ENCODE measurements at places on chromosomes 1 and 21.

DNA sequence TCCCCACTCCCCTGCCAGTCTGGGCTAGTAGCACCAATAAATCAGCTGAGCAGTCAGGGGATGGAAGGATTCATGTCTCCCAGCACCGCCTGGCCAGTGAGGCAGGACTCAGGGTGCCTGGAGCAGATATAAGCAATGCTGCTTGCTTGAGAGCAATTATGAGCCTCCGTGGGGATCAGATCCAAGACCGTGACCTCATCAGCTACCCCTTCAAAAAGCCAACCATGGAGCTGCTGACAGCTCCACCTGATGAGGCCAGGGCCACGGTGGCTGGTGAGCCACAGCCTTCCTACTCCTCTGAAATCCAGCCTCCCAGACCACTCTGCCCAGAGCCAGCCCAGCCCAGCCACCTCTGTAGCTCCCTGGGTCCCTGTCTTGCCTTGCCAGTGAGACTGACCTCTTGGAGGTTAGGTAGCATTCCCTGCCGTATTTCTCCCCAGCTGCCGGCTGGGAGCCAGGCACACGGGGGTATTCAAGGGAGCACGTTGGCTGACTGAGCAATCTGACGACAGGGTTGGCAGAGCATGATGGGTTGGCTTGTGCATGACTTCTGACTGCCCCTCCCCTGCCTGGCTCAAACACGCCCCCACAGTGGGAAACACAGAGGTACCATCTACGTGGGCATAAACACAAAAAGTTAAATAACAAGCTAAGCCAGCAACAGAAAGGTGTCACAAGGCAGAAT lies 28.4 kb downstream of the SYT2 start:
- DNase-seq: no peak

DNA sequence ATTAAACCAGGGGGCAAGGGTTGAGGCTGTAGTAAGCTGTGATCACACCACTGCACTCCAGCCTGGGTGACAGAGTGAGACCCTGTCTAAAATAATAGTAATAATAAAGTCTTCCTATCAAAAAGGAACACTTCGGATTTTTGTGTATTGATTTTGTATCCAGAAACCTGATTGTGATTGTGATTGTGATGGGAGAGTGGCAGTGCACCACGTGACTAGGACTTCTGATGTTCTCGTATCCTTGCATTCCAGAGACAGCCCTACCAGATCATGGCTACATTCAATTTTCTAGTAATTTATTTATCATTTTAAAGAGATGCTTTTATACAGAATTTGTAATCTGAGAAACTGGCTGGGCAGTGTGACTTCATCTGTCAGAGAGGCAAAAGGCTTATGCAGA lies 2.6 kb upstream of the KIF1B start:
- DNase-seq: no peak

GRCh38 chr1:28648474-28649198 lies at the start of gene RNU11:
Gene RNU11 (plus strand): TSS chr1:28648600.
- DNase-seq: peak; percentile 71

- no peak for DNase-seq
Measured at GRCh38 chr1:8398677-8399076, 80.8 kb downstream of the SLC45A1 start.

GRCh38 chr1:75273110-75273509 lies 138.9 kb downstream of the LHX8 start:
- DNase-seq: no peak

DNA sequence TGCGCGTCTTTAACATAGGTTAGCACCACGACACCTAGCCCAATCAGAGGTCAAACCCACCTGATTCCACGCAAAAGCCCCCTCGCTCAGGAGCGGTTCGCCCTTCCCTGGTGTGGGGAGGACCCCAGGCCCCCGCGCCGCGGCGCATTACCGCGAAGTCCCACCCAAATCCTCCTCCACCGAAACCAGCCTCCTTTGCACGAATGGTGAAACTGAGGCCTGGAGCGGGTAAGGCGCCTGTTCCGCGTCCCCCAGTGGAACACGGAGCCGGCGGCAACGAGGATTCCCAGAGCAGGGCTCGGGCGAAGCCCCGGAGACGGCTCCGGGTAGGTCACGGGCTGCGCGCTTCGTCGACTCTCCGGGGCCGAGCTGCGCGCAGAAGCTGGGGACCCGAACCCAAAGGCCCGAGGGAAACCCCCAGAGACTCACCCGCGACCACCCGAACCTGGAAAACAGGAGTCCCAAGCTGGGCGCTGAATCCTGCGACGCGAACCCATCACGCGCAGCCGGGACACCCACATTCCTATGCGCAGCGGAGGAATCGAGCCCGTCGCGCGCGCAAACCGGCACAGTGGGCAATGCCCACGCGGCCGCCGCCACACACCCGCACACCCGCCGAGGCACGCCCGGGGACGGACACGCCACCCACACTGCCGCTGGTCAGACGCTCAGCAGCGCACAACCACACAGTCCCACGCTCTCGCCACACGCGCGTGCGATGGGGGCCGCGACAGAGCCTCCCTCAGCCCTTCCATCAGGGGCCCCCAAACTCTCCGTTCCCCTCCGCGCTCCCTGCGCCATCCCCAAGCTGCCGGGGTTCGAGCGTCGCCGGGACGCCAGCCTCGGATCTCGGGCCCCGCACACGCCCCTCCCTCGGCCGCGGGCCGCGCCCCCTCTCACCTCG lies 507 bp downstream of the GLIS1 start:
- DNase-seq: no peak

DNA sequence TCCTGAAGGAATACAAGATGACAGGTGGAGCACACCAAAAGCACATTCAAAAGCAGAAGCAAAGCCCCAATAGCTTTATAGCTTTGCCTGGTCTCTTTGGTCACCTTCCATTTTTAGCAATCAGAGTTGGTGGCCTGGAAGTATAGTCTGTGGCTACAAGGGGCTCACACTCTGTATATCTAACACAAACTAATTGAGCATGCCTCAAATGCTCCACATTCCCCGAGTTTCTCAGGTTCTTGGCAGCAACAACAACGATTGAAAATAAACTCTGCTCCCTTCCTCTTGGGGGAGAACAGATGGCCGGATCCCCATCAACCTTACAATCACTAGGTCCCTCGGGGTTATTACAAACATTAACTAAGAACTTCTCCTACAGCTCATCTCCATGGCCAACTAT lies 24.9 kb upstream of the TADA1 start:
- no peak for DNase-seq
